ENCODE measurements at places on chromosomes 1 and 21.

DNA sequence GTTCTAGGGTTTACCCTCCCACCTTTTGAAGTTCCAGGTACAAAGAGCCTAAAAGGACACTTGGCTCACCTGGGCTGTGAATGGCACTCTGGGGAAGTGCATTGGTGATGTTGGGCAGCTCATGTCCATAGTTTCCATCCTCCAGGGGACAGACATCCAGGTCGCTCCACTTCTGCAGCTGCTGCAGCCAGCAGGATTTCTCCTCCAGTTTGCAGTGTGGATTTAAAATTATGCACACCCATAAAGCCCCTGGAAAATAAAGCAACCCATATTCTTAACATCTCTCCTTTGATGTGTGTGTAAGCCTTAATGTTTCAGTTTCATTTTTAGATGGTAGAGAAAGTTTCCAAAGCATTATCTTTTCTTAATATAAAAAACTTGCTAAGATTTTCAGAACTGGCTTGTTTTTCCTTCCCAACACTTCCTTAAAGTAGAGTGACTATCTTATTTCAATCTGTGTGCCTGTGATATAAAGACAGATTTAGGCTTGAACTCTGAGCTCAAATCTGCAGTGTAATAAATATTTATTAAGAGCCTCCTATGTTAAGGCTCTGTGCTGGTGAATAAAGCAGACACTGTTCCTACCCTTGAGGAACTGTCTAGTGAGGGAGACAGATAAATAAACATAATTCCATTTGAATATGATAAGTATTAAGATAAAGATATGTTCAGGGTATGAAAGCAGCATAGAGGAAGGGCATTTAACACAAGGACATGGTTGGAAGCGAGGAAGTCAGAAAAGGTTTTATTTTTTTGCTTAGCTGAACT lies 39.1 kb downstream of the UROD start:
- no peak for DNase-seq

DNA sequence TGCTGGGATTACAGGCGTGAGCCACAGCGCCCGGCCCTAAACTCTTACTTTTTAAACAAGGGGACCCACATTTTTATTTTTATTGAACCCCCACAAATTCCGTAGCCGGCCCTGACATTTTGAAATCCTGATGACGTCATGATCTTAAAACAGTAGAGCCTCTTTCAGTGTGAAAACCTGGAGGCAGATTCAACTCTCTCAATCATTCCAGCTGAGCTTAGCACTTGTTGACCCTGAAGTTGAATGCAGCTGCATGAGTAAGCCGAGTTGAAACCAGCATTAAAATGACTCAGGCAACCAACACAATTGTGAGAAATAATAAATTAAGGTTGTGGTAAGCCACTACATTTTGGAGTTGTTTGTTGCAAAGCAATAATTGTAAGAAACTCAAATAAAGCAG lies 93.9 kb upstream of the ADGRL4 start:
- DNase-seq, result no peak

GRCh38 chr1:18583326-18583941 lies 47.2 kb upstream of the PAX7 start:
- no peak for DNase-seq

DNA sequence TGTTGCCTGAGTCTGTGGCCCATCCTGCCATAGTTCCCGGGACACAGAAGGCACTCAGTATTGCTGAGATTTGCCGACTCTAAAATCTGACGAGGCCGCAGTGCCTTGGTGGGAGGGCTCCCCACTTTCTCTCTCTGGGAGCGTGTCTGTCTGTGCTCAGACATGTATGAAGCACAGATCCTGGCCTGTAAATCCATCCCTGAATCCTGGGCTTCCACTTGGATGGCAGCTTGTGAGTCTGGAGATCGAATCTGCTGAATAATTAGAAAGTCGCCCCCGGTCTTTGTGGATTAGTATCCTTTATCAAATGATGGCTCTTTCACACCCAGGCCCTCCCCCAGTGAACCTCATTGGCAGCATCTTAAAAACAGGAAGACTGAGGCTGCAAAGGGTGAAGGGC lies 10.4 kb downstream of the UBASH3A start:
- DNase-seq, result no peak

GRCh38 chr1:188155261-188155660 lies 1326.5 kb downstream of the PLA2G4A start:
- DNase-seq, result no peak

DNA sequence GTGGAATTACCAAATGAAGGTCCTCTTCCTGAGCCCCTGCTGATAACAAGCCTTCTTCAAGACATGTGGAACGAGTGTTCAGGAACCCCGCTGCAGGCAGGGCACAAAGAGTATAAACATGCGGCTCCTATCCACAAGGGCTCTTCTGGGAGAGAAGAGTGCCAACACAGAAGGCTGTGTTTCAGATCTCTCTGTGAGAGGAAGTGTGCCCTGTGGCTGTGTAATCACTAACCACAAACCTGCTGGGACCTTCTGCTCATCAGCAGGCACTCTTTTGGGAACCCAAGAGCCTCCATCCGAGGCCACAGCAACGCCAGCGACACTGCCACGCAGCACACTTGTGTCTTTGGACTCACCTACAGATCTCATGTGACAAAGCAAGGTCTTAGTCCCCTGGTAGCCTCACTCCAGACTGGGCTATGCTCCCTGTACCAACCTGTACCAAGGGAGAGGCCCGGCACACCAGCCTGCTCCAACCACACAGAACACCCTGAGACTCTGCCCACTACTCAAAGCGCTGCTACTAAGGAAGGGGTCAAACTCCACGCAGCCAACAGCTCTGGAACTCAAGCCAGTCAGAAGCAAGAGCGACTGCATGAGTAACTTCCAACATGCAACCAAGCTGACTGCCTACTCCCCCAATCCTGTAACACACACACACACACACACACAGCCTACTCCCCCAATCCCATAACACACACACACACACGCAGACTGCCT lies 7.8 kb downstream of the PTTG1IP start:
- DNase-seq, result no peak

DNA sequence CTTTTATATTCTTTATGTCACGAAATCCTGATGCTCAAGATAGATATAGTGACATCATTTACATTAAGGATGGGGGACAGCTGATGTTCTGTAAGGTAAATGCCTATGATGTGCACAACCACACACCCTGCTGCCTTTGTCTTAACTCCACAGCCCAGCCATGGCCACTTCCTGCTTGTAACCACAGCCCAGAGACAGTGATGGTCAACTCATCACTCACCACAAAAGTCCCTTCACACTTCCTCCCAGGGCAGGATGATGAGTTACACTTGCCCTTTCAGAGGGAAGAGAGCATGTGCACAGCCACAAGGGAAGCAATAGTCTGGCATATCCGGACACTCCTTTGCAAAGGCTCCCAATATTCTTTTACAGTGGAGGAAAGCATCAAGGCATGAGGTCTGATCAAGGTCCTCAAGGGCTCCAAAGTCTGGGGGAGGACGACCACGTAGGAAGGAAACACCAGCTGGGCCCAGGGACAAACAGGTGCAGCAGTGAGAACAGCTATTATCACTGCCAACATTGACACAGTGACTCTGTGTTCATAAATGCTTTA lies 53.8 kb downstream of the PLPP3 start:
- DNase-seq, result no peak

DNA sequence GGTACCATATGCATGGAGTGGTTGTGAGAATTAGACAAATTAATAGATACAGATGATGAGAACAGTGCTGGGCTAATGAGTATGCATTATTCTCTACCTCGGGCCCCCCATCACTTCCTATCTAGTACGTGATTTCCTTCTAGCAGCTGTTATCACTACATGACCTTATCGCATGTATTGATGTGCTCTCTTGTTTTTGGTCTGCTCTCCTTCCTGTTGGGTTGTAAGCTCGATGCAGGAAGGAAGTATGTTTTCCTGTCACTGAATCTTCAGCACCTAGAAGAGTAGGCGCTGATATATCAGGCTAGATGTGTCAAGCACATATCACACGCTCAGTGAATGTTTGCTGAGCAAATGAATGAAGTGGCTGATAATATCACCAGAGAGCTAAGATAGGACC lies 43.9 kb upstream of the IFNAR2 start:
- no peak for DNase-seq

GRCh38 chr1:212284332-212284743 lies 872 bp upstream of the PPP2R5A start:
- DNase-seq, result peak; percentile 37

All from NCI-H2227 treated with DMSO at 0.1 percent for 48 hours (cell line).